ENCODE measurements at places on chromosomes 3 and 15.

DNA sequence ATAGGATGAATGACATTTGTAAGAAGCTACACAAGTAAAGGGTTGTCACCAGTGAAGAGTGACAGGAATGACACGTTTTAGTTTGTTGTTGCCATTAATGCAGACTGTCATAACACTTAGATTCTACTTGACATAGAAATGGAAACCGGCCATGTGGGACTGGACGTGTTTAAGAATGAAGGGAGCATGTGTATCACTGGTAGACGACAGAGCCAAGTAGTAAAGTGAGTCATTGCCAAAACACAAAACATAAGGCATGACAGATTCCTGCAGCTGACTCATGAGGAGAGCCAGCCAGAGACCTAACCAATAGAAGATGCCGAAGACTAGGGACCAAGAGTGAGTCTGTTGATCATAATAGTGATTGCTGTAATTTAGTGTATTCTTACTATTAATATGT lies 106.2 kb upstream of the PLAAT1 start:
- DNase-seq, result peak; percentile 90

DNA sequence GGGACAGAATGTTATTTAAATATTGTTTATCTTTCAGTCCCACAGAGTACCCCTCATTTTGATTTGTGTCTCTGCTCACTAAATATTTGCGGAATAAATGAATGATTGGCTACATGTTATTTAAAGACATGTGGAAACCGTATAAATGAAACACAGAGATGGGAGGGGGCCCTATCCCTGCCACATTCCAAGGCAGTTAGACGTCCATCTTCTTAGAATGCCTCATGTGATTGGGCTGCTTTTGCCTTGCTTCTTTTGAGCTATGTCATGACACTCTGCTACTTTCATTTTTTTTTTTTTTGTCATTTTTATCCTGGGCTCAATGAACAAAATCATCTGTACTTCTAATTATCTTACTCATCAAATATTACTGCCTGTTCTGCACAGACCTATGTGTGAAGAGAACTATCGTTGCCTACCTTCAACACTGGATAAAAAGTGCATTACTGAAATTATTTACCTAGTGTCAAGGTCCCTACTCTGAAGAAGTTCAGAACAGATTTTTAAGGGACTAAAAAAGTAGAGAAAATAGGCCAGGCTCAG lies 83.9 kb upstream of the FAM98B start:
- no peak for DNase-seq

DNA sequence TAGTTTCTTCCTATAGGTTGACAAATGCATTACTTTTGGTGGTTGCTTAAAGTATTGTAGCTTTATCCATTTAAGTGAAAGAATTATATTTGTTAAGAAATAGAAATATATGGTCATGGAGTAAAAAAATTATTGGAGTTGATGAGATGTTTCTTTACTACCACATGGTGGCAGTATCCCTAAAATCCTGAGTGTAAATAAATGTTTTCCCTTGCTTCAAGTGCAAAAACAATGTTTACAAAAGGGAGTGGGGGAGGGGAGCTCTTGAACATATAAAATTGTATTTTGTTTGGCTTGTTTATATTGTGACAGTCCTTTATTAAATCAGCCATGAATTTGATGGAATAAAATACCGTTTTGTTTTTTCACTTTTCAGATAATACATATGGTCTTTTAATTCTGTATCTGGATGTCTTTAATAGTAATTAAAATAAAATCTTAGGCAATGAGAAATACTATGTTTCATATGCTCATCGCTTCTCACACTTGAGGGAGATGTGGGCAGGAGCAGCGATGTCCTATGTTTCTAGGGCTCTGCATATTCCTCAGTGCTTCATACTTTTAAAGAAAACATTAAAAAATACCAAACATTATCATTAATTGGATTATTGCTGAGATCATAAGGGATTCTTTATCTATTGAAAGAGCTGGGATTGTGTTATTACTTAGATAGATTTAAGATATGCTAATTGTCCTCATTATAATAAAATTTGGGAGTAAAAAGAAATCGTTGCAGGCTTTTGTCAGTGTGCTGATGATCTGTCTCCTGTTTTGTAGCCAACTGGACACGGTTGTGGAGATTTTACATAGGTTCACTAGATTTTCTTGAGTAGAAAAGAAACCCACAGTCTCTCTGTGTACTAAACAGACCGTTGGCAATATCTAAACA lies 349.7 kb downstream of the TUSC7 start:
- DNase-seq, result peak; percentile 42

- DNase-seq, result no peak
Measured at GRCh38 chr15:88956906-88957305, 43.7 kb upstream of the MFGE8 start.

DNA sequence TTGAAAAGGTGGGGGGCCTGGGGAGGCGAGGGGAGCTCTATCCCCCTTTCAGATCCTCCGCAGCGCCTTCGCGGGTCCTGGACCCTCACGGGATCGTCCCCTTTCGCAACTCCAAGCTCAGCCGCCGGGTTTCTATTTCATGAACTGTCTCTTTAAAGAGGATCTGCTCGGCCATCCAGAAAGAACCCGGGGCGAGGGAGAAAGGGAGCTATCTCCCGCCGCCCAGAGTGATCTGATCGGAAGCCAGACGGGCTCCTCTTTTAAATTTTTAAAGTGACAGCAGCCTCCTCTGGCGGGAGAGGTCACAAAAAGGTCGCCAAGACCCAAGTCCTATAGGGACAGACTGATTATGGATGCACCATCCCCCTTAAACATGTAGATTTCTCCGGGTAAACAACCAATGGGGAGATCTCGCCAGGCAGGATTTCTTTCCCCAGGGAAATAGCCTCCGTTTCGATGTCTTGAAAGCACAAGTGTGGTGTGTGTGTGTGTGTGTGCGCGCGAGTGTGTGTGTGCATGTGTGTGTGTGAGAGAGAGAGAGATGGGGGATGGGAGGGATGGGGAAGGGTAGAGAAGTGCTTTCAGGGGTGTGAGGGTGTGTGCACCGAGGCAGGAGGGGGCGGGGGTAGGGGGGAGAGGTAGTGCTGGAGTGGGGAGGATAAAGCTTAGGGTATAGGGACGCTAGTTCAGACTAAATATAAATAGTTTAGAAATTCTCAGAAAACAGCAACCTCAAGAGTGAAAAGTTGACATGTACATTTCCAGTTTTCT lies 516.1 kb downstream of the MECOM start:
- DNase-seq, result peak; percentile 29

GRCh38 chr3:4394048-4394447 lies 73.0 kb downstream of the SUMF1 start:
- DNase-seq, result peak; percentile 35

- DNase-seq, result no peak
Measured at GRCh38 chr3:192841428-192841827, 76.2 kb downstream of the MB21D2 start.

DNA sequence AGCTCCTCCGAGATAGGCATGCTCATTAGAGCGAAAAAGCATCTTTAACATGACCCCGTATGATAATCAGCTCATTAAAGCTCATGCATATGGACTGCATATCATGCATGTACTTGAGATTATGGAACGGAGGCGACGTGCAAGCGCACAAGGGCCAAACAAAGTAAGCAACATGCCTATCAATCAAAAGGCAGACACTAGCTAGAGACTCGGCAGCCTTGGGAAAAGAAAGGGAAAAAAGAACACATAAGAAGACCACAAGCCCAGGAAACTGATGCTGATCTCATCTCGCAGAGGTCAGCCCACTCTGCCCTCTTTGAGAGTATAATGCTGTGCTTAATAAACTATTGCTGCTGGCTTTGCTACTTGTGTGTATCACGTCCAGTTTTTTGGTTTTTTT lies 2.6 kb upstream of the ACOX2 start:
- no peak for DNase-seq

DNA sequence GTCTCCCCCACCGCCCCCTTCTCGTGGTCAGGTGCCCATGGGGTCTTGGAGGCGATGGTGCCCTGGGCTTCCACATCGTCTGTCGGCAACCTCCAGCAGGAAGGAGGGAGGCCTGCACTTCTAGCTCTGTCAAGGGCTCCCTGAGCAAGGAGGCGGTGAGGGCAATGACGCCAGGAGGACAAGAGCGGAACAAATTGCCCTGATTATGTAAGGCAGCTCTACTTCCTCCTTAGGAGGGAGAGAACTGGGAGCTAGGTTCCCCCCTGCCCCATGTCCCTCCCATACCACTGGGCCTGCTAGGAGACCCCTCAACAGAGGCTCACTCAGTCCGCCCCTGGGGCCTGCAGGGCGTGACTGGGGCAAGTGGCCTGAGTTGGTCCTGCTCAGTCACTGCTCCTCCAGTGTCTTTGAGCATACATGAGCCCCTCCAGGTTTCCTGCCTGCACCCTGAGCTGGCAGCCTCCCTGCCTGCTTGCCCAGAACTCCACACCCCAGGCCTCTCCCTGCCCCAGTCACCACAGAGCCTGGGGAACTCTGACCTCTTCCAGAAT lies 56.1 kb downstream of the CACNA2D2 start:
- DNase-seq, result no peak

DNA sequence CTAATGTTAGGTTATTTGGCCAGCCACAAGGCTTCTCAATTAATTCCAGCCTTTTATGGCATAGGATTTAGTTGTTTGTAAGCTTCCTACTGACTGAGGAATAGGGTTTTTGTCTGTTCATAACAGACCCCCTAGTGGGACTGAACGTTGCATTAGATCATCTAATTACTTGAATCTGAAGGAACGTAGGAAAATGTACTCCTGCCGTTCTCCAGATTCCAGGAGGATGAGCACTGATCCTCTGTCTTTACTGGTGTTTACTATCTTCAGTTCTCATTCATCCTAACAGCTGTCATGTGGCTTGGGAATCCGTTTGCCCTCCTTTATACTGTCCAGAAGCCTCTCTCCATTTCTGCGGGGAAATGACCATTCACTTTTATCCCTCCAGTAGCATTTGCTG lies 52.7 kb downstream of the RAD54L2 start:
- DNase-seq, result peak; percentile 31

DNA sequence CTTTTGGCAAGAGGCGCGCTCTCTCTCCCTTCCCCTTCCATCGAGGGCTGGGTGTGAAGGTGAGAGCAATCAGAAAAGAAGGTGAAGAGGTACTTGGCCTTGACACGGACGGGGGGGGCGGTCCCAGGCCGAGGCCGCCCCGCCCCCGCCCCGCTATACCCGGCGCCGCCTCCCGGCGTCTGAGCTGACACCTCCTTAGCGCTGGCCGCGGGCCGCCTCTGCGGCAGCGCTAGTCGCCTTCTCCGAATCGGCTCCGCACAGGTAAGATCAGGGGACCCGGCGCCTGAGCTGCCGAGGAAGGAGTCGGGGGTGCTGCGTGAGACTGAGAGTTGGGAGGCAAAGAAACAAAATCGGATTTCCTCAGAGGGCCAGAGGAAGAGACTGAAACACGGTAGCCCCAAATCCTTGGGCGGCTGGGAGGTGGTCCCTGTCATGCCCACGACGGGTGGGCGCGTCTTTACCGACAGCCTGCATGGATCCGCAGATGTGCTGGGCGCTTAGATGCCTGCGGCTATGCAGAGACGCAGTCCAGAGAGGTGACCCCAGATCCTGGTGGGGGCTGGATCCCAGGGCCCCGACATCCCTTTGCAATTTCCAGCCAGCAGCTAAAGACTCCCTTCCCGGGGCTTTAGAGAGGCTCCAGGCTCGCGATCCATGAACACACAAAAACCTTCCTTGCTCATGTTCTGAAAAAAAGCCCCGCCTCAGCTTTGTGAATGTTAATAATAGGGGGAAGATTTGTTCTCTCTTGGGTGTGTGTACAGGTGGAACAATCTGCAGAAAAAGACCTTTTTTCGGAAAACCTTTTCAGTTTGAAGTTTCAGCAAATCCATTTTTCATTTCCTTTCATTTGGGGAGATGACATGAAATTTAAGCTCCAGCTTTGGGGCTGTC lies at the start of gene ENTPD3:
Gene ENTPD3, plus strand, starts transcription at position 184 of the 894 bp plus-strand sequence. CDS start 874 bp downstream, outside the sequence.
- DNase-seq, result no peak

GRCh38 chr3:31486865-31487533 lies 45.7 kb upstream of the STT3B start:
- DNase-seq, result no peak

DNA sequence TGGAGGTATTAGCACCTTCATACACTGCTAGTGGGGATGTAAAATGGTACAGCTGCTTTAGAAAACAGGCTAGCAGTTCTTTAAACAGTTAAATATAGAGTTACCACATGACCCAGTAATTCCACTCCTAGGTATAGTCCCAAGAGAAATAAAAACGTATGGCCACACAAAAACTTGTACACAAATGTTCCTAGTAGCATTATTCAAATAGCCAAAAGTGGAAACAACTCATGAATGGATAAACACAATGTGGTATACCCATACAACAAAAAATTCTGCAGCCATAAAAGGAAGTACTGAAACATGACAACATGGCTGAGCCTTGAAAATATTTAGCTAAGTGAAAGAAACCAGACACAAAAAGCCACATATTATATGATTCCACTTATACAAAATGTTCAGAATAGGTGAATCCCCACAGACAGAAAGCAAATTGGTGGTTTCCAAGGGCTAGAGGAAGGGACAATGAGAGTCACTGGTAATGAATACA lies 40.8 kb upstream of the KLF13 start:
- DNase-seq, result no peak

DNA sequence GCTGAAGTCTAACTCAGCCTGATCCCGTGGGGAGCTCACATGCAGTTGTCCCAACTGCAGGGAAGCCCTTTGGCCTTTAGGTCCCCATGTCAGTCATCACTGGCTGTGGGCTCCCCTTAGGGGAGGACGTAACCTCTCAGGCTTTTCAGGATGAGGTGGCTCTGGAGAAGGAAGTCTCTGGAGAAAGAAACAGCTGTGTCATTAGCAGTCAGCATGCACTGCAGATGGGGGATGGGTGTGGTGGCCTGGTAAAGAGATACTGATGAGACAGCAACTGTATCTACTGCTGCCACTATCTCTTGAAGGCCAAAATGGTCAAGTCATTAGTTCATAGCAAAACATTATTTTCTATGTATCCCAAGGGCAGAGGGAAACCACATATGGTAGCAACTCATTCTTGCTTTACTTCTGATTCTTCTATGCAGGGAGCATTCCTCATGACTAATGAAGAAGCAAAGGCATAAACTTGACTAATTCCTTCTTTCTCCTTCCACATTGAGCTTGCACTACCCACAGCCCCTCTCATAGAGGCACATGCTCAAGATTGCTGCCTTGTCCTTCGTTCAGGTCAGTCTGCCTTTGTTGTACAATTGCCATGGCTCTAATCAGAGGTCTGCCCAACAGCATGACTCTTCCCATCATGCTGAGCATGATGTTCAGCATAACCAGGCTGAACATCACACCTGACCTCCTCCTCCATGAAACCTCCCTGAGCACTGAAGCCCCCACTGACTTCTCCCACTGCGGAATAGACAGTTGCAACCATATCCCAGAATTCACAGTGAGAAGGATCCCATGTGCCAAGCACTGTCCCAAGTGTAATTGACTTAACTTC lies 47.8 kb upstream of the TMEM158 start:
- peak; percentile 25 for DNase-seq

GRCh38 chr3:12707449-12707848 lies 43.5 kb upstream of the RAF1 start:
- peak; percentile 71 for DNase-seq

GRCh38 chr15:93179700-93180102 lies 90.7 kb upstream of the RGMA start:
- no peak for DNase-seq

GRCh38 chr3:36493051-36493450 lies 112.7 kb downstream of the STAC start:
- DNase-seq, result no peak
